Upper lobe of left lung (tissue), 6 donors: ENCODE measurements at places on chromosomes 4 and X.

- no peak for DNase-seq
Observed at GRCh38 chrX:7146703-7147412, 654 bp upstream of the STS start.

DNA sequence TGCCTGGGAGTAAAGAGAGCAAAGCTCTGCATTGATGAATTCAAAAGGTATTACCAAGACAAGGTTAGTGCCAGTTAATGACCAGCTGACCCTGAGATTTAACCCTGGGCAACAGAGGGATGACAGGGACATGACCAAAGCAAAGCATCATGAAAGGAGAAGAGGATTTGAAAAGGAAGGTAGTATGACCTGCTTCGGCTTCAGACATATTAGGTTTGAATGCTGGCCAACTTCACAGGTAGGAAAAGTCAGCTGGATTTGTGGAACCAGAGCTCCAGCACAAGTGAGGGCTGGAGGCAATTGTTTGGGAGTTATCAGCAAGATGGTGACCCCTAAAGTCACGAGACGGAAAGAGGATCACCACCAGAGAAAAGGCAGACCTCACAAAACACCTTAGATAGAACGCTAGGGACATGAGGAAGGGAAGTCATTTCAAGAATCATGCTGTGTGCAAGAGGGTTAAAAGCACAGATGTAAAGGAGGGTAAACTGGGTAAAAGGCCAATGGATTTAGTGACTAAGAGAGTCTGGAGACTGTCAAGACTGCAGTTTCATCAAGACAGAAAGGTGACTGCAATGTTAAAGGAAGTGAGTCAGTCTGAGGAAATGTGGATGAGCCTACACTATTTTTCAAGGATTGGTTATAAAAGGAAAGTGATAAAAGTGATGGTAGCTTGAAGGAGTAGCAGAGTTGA, 45.6 kb downstream of the SH3RF1 start:
- DNase-seq, result no peak

DNA sequence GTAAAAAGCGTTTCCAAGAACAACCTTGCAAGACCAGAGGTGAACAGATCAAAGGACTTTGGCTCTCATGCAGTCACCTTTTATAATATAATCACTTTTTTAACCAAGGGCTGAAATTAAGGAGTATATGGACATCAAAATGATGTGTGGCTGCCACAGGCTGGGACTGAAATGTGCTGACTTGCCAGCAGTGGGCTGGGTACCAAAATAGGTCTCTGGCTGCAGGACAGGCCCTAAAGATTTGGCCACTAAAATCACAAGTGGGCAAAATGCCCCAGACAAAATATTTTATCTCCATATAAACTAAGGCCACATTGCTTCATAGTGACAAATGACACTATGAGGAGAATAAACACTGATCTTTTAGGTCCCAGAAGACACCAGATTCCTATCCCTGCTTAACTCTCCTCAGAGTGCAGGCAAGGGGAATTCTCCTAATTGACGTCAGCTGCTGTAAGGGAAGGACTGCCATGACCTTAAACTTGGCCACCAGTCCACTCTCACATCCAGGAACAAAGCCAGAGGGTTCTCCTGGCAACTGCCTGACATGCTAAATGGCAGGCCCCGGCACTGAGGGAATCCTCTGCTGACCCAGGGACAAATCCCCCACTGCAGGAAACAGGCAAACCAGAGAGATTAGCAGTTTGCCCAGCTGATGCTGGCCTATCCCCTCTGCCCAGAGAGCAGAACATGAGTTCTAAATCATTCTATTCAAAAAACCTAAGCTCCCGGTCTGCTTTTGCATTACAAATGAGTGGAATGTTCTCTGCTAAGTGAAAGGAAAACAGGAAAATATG, 155.8 kb downstream of the PPP3CA start:
- no peak for DNase-seq

DNA sequence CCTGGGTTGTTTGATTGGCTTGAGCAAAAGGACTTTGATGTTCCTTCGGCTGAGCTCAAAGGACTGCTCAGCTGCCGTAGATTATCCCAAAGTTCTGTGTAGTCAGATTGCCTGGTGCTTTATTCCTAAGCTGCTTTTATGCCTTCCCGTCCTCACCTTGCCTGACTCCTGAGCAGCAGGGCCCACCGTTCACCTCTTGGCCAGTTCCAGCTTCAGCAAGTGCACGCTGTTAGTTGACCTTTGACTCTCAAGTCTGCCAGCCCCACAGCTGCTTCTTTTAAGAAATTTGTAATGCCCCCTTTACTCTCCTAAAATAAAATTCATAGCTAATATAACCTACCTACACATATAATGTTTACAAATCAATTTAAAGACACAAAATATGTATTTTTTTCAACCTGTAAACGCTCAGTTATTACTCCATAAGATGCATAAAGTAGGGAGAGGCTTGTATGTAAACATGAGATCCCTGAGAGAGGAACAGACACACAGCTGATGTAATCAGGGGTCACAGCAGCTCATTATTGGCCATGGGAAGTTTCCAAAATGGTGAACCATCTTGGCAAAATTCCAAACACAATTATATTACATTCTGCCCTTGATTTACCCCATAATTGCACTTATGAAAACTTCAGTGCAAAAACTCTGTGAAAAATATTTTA, 28.6 kb downstream of the UCHL1 start:
- DNase-seq, result no peak

GRCh38 chr4:71609651-71610050, 174.2 kb downstream of the GC start:
- DNase-seq, result no peak

DNA sequence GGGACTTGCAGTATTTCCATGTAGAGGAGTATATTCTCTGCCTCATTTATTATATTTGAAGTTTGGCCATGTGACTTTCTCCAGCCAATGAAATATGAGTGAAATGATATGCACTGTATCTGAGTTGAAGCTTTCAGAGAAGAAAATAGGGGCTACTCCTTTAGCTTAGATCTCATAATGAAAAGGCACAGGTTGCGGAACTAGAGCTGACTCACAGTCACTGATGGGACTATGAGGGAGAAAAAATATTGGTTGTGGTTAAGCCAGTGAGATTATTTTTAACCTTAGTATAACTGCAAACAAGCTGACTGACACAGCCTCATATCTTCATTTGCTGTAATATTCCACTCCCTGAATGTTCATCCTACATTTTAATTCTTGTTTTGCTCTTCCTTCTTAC, 1104.3 kb downstream of the RPA4 start:
- DNase-seq, result no peak

DNA sequence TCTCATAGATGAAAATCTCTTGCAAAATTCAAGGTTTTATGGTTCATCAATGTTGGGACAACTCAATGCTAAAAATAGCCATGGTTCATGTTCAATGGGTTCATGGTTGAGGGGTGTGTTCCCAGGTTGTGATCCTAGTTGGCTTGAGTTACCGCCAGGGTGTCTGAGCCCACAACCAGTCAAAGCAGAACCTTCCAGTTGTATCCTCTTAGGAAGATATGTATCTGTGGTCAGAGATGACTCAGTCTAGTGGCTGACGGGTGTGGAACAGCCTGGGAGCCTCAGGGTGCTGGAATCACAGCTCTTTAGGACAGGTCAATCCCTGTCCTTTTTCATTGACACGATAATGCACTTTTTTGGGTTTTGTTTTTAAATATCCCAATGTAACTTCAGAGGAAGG, 192.3 kb upstream of the NR3C2 start:
- DNase-seq, result no peak

- DNase-seq, result no peak
Observed at GRCh38 chrX:21996872-21997455, 35.2 kb upstream of the PHEX start.

DNA sequence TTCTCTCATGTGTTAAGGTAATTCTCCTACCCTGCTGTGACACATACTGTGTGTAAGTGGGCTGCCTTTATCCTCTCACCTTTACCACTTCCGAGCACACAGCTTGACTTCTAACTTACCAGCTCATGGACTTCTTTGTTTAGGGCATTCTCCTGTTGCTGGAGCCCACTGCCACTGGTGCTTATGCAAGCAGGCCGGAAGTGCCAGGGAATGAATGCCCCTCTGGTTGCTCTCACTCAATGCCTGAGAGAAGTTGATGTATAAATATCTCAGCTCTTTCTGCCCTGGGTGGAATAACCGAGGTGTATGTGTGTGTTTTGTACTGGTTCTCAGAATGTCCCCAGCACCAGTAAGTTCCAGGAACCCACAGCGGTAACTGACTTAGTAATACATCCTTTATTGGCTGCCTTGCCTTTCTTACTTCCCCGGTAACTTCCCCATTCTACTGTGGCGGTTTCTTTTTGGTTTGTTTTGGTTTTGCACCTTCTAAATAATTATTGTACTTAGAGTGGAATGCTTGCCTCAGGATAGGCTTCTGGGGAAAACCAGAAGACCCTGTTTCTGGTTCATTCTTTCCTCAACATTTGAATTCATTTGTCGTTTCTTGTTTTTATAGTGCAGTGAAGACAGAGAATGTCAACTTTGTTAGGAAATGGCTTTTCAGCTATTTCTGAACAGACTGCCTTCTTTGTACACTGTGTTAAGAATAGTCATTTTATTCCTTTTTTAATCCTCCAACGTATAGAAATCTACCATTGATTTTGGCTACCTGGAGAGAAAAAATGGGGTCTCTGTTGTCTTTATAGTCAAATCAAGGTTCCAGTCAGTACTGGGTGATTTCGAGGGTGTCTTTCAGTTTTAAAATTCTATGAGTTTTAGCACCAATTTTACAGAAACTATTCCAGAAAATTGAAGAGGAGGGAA, 45.4 kb downstream of the CXorf58 start:
- DNase-seq, result no peak

GRCh38 chrX:125681507-125681906, 361.8 kb downstream of the TEX13C start:
- no peak for DNase-seq

DNA sequence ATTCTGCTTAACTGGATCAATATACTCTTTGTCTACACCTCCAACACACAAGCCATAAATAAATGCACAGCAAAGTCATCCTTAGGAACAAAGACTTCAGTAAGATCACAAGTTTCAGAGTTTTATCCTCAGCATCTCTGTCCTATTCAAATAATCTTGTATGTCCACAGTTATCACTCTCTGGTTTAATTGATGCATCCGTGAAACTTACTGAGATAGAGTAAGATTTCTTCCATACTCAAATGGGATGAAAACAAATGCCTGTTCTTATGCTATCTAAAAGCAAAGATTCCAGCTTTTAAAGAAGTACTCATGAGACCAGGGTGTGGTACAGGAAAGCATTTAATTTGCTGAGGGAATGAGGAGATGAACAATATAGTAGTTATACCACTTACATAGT, 184.6 kb upstream of the SLC7A11 start:
- DNase-seq, result no peak

DNA sequence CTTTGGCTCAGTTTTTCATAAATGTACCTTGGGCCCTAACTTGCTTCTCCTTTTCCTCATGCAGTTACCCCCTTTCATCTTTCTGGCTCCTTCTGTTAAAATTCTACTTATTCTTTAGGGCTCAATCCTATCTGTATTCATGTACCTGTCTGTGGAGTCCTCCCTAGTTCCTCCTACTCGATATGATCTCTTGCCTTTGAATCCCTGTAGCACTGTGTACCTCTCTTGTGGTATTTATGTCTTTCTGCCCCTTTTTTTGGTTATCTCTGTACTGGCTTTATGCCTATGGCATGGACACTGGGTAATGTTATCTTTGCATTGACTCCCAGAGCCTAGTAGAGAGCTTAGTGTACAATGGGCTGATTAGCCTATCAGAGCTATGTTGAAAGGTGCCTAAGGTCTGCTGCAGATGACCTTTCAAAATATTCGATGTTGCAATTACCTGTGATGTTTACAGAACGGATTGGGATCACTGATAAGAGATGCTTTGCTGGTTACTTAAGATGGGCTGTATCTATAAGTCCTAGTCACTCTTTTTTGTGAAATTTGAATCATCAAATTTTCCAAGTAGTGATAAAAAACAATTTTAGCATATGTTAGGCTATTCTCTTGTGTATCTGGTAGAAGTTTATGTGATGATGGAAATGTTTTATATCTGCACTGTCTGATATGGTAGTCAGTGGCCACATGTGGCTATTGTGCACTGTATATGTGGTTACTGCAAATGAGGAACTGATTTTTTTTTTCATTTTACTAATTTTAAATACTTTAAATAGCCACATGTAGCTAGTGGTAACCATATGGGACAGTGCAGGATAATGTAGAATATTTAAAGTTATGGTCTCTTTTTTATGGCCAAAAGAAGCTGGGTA, 33.5 kb downstream of the TMEM164 start:
- DNase-seq, result no peak

DNA sequence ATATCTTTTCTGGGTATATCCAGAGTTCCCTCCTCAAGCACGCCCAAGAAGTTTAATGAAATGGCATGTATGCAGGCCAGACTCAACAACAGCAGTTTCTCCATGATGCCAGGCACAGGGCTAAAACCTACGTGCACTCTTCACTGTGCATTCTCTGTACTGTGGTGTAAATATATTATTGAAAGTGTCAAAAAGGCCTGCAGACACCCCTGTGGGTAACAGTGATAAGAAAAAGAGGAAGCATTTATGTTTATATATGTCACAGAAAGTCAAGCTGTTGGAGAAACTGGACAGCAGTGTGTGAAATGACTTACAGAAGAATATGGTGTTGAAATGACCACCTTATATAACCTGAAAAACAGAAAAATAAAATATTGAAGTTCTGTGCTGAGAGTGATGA, 29.6 kb upstream of the DCAF8L1 start:
- no peak for DNase-seq

DNA sequence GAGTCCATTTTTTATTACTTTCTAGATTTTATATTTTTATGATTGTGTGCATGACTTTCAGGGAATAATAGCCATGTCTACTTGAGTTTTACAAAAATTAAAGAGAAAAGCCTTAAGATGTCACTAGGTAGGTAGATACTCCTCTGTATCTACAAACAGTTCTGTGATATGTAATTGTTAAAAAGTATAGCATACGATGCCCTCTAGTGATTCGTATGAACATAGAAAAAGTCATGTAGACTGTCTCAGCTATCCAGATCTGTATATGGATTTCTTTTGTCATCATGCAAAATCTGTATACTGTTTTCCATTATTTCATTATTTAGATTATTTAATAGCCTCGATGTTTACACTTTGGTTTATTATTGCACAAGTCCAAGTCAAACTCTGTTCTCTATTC, 856.6 kb downstream of the CENPC start:
- DNase-seq, result no peak

- no peak for DNase-seq
Observed at GRCh38 chrX:115018040-115018647, 728 bp upstream of the IL13RA2 start.

DNA sequence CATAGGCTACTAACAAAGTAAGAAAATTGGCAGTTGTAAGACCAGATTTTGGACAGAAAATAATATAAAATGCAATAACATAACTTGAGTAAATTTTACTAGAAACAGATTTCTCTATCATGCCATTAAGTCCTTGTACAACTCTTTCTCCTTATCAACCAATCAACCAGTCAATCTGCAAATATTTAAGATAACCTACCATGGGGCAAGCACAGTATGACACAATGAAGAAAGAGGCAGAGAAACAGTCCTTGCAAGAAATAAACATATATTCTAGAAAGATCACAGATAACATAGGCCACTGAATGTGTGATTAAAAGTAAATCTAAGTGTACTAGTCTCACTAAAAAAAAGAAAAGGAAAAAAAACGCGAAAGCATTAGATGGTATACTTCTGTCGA, 194.8 kb downstream of the PPP3CA start:
- DNase-seq, result no peak

- DNase-seq, result peak; percentile 48
Observed at GRCh38 chr4:7638489-7638888, 203.8 kb upstream of the PSAPL1 start.
